Upper lobe of left lung (tissue), 6 donors: ENCODE measurements at places on chromosomes 11 and 22. TPM values are rescaled to one million over a fixed set of nuclear protein-coding genes. Genes with fewer than 3 reads are reported as not detected.

The NEFH gene
- 0.26 TPM for total RNA-seq

The MN1 gene
- 2.4 TPM for total RNA-seq

The APOL5 gene
- not detected for total RNA-seq

The CSNK2A3 gene
- total RNA-seq: 2.6 TPM

- H3K4me1 ChIP-seq: no peaks in the 10 kb centered on the region
- peak overlapping the region; percentile 14 for H3K27ac ChIP-seq
- H3K36me3 ChIP-seq: peaks cover 95% of the 10 kb centered on the region
- no peaks in the 10 kb centered on the region for H3K27me3 ChIP-seq
- DNase-seq: no peak
- no peak overlapping the region for H3K4me3 ChIP-seq
Observed at GRCh38 chr22:38296372-38296771, 20.9 kb downstream of the CSNK1E start.

GRCh38 chr11:61140416-61140815, 20.8 kb downstream of the VPS37C start:
- H3K27me3 ChIP-seq: no peaks in the 10 kb centered on the region
- H3K4me3 ChIP-seq: no peak overlapping the region
- DNase-seq: no peak
- H3K4me1 ChIP-seq: peaks cover 13% of the 10 kb centered on the region
- H3K27ac ChIP-seq: no peak overlapping the region

DNA sequence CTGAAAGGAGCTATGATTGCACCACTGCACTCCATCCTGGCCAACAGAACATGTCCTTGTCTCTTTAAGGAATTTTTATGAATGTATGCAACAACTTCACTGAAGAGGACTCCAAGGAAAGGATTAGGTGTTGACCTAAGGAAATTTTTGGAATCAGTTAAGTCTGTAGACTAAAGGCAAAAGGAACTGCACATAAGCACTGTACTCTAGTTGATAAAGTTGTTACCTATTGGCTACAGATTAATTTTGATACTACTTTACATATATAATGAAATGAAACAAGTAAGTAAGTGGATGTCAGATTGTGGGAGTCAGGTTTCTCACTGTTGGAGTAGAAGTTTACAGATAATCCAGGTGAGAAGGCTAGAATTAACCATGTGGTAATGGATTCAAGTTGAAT, 36.5 kb downstream of the TUG1 start:
- H3K36me3 ChIP-seq: no peaks in the 10 kb centered on the region
- H3K4me1 ChIP-seq: no peaks in the 10 kb centered on the region
- no peaks in the 10 kb centered on the region for H3K27me3 ChIP-seq
- no peak overlapping the region for H3K27ac ChIP-seq

DNA sequence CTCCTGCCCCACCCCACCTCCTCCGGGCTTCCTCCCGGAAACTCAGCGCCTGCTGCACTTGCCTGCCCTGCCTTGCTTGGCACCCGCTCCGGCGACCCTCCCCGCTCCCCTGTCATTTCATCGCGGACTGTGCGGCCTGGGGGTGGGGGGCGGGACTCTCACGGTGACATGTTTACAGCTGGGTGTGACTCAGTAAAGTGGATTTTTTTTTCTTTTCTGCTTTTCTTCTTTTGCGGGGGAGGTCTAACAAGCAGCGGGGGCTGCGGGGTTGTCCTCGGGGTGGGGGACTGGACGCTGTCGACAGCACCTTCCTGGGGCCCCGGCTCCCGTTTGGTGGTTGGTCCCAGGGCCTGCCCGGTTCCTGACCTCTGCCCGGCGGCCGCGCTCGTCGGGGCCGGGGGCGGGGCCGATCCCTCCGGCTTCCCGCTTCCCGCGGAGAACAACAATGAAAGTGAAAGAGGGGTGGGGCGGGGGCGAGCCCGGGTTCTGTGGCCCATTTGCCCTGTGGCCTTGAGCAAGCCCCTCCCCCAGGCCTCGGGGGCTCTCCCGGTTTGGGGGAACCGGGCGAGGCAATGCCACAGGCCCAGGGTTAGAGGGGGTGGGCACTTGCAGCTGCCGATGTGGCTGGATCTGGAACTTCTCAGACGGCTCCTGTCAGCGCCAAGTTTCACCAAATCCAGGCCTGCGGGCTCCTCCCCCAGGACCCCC, 975 bp upstream of the MDK start:
- peaks cover 13% of the 10 kb centered on the region for H3K36me3 ChIP-seq
- H3K27ac ChIP-seq: peak overlapping the region; percentile 88
- DNase-seq: peak; percentile 93
- H3K27me3 ChIP-seq: peaks cover 10% of the 10 kb centered on the region

DNA sequence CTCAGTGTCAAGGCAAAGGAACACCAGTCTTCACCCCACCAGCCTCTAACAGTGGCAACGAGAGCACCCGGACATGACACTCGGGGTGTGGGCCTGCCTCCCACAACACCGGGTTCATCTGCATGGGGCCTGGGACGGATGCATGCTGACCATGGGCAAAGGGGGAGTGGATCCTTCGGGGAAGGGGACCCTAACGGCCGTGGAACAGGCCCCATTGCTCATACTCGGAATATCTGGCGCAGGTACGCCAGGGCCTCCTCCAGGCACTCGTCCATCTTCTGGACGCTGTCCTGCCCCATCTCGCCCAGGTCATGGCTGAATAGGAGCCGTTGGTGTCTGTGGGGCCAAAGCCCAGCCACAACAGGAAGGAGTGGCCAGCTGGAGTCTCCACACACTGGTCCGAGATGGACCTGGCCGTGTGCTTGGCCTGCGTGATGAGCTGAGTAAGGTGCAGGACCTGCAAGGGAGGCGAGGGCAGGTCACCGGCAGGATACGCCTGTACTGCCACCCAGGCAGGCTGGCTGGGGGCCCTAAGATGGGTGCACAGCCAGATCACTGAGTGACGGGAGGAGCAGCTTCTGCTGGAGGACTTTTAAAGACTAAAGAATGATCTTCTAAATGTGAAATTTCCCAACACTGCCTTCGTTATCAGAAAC, 96.8 kb downstream of the MED15 start:
- H3K27ac ChIP-seq: no peak overlapping the region
- no peak for DNase-seq
- peaks cover 5% of the 10 kb centered on the region for H3K4me1 ChIP-seq
- H3K4me3 ChIP-seq: no peak overlapping the region

GRCh38 chr11:107908211-107908610, 20.0 kb upstream of the RAB39A start:
- no peaks in the 10 kb centered on the region for H3K4me1 ChIP-seq
- H3K4me3 ChIP-seq: no peak overlapping the region
- no peak for DNase-seq

DNA sequence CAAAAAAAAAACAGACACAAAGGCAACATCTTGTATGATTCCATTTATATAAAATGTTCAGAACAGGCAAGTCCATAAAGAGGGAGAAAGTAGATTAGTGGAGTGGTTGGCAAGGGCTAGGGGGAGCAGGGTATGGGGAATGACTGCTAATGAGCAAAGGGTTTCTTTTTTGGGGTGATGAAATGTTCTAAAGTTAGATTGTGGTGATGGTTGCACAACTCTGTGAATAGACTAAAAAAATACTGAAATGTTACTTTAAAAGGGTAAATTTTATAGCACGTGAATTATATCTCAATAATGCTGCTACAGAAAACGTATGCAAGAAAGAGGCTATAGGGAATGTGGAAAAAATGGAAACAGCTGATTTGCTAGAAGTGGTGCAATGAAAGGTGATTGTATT, 155.1 kb downstream of the TENM4 start:
- H3K4me1 ChIP-seq: no peaks in the 10 kb centered on the region
- no peak overlapping the region for H3K4me3 ChIP-seq
- no peak overlapping the region for H3K27ac ChIP-seq
- H3K27me3 ChIP-seq: no peaks in the 10 kb centered on the region
- no peaks in the 10 kb centered on the region for H3K36me3 ChIP-seq

GRCh38 chr22:48043581-48043980, 1281.1 kb downstream of the TBC1D22A start:
- H3K27ac ChIP-seq: no peak overlapping the region
- DNase-seq: no peak
- H3K36me3 ChIP-seq: no peaks in the 10 kb centered on the region
- no peaks in the 10 kb centered on the region for H3K27me3 ChIP-seq
- H3K4me1 ChIP-seq: no peaks in the 10 kb centered on the region

GRCh38 chr11:129316781-129317180, 58.9 kb upstream of the BARX2 start:
- H3K36me3 ChIP-seq: no peaks in the 10 kb centered on the region
- no peak overlapping the region for H3K4me3 ChIP-seq
- H3K27me3 ChIP-seq: no peaks in the 10 kb centered on the region
- DNase-seq: no peak
- H3K27ac ChIP-seq: peak overlapping the region; percentile 79

GRCh38 chr11:130123414-130124040, 36.1 kb upstream of the ST14 start:
- H3K4me1 ChIP-seq: peaks cover 51% of the 10 kb centered on the region
- no peak for DNase-seq
- H3K4me3 ChIP-seq: no peak overlapping the region
- H3K27ac ChIP-seq: peak overlapping the region; percentile 82

DNA sequence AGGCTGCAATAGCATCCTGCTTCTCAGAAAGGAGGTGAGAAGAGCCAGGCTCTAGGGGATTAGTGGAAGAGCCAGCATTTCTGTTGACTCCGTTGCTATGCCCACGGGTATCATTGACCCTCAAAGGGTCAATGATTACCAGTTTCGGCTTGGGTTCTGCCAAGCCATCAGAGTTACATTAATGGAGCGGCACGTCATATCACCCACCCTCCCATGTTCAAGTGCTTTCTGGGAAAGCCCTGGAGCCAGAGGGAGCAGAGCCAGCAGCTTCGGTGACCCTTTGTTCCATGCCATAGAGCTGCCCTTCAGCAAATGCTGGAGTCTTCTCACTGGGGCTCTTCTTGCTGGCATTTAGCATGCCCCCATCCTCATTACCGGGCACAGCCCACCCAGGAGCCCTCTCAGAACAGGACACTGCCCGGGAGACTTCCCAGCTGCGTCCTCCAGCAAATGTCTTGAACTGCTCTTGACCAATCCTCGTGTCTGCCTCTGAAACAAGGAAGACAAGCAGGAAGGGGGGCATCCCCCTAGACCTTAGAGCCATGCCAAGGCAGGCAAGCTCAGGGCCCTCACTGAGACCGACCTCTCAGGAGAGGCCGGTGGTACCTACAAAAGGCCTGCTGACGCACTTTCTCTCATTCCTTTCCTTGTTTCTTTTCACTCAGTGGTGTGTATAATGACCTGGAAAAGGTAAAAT, 14.6 kb downstream of the KCNJ1 start:
- no peaks in the 10 kb centered on the region for H3K36me3 ChIP-seq
- H3K4me1 ChIP-seq: no peaks in the 10 kb centered on the region
- DNase-seq: peak; percentile 43
- no peak overlapping the region for H3K4me3 ChIP-seq
- H3K27me3 ChIP-seq: no peaks in the 10 kb centered on the region
- peak overlapping the region; percentile 39 for H3K27ac ChIP-seq

- H3K27me3 ChIP-seq: no peaks in the 10 kb centered on the region
- no peak for DNase-seq
- H3K27ac ChIP-seq: peak overlapping the region; percentile 64
- no peaks in the 10 kb centered on the region for H3K36me3 ChIP-seq
Observed at GRCh38 chr11:73320763-73321603, 12.9 kb downstream of the ARHGEF17 start.

DNA sequence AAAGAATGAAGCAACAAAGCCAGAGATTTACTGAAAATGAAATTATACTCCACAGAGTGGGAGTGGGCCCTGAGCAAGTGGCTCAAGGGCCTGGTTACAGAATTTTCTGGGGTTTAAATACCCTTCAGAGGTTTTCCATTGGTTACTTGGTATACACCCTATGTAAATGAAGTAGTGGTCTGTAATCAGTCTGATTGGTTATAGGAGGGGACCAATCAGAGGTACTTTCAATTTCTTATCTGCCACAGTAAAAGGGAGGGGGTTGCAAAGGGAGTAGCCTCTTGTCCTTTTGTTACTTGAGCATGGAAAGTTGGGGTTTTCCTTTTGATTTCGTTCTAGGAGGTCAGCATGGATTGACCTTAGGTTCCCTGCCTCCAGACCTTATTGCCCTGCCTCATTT, 63.5 kb downstream of the ATM start:
- H3K4me1 ChIP-seq: no peaks in the 10 kb centered on the region
- peaks cover 13% of the 10 kb centered on the region for H3K36me3 ChIP-seq
- H3K27me3 ChIP-seq: no peaks in the 10 kb centered on the region
- H3K27ac ChIP-seq: no peak overlapping the region

DNA sequence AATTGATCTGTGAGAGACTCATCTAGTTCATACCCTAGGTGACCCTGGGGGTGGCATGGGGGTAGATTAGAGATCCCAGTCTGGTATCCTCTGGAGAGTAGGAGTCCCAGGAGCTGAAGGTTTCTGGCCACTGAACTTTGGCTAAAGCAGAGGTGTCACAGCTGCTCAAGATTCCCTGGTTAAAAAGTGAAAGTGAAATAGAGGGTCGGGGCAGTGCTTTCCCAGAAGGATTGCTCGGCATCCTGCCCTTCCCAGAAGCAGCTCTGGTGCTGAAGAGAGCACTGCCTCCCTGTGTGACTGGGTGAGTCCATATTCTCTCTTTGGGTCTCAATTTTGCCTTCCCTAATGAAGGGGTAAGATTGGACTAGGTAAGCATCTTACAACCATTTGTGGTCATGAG, 653 bp downstream of the IL18BP start:
- peaks cover 34% of the 10 kb centered on the region for H3K36me3 ChIP-seq
- no peak for DNase-seq
- H3K27ac ChIP-seq: peak overlapping the region; percentile 83
- peak overlapping the region; percentile 38 for H3K4me3 ChIP-seq

GRCh38 chr22:46545086-46545792, 7.8 kb upstream of the CELSR1 start:
- no peak overlapping the region for H3K27ac ChIP-seq
- DNase-seq: no peak
- H3K4me1 ChIP-seq: peaks cover 39% of the 10 kb centered on the region
- no peaks in the 10 kb centered on the region for H3K27me3 ChIP-seq
- no peaks in the 10 kb centered on the region for H3K36me3 ChIP-seq

- H3K4me1 ChIP-seq: peaks cover 10% of the 10 kb centered on the region
- H3K27me3 ChIP-seq: no peaks in the 10 kb centered on the region
- H3K36me3 ChIP-seq: no peaks in the 10 kb centered on the region
- DNase-seq: no peak
Observed at GRCh38 chr11:75532200-75533048, 6.7 kb upstream of the GDPD5 start.

DNA sequence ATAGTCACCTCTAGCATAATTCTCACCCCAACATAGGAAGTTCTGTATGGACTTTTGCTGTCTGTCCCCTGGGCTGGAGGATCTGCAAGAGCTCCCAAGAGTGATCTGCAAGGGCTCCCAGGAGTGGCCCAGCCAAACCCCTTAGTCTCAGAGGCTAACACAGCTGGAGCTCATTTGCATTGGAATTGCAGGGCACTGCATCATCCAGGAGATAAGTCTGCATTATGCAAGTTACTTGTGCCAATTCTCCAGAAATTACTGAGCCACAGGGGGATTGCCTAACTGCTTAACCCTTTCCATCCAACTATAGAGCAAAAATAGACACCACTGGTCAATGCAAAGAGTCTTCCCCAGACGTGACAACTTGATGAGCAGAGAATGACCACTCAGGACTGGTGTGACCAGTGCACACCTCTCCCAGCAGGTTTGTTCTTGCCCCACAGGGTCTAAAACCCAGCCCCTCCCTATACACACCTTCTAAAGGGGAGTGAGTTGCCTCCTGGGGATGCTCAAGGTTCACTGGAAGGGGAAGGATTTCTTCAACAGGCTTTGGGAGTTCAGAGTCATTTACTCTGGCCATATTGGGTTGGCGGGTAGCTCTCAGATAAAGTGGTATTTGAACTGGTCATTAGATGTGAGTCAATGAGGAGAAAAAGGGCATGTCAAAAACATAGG, 38.4 kb downstream of the POU2AF3 start:
- peaks cover 9% of the 10 kb centered on the region for H3K4me1 ChIP-seq
- no peak overlapping the region for H3K4me3 ChIP-seq
- H3K27me3 ChIP-seq: no peaks in the 10 kb centered on the region
- no peaks in the 10 kb centered on the region for H3K36me3 ChIP-seq

GRCh38 chr11:33000181-33000580, 15.5 kb upstream of the DEPDC7 start:
- H3K4me3 ChIP-seq: no peak overlapping the region
- H3K27ac ChIP-seq: no peak overlapping the region
- H3K4me1 ChIP-seq: peaks cover 2% of the 10 kb centered on the region
- no peaks in the 10 kb centered on the region for H3K27me3 ChIP-seq
